ENCODE measurements at places on chromosomes 12 and 14.

GRCh38 chr12:14630793-14631192 lies 63.1 kb upstream of the PLBD1 start:
- DNase-seq, result no peak

DNA sequence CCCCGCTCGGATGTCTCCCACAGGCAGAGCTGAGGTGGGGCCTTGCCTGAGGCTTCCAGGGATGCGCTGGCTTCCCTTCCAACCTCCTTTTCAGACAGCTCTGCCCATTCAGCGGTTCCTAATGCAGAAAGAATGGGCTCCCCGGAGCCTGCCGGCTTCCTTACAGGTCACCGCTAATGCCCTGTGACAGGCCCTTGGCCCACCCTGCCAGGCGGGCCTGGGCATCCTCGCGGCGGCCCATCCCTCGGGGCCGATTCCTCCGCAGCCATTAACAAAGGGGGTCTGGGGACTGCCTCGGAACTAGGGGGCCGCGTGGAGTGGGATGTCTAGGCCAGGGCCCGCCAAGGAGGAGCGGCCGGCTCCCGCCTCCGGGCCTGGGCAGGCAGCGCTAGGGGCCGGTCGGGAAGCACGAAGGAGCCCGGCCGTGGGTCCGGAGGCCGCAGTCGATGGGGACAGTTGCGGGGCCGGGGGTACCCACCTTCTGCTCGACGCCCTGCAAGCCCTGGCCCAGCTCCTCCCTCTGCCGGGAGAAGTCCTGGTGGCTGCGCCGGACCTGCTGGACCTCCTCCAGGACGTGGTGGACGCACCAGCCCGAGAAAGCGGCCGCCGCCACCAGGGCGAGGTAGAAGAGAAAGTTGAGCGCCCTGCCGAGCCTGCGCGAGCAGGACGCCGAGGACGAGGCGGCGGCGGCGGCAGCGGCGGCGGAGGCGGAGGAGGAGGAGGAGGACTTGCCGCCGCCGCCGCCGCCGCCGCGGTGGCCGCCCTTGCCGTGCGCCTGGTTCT lies 738 bp downstream of the CKAP4 start:
- DNase-seq, result peak; percentile 70

DNA sequence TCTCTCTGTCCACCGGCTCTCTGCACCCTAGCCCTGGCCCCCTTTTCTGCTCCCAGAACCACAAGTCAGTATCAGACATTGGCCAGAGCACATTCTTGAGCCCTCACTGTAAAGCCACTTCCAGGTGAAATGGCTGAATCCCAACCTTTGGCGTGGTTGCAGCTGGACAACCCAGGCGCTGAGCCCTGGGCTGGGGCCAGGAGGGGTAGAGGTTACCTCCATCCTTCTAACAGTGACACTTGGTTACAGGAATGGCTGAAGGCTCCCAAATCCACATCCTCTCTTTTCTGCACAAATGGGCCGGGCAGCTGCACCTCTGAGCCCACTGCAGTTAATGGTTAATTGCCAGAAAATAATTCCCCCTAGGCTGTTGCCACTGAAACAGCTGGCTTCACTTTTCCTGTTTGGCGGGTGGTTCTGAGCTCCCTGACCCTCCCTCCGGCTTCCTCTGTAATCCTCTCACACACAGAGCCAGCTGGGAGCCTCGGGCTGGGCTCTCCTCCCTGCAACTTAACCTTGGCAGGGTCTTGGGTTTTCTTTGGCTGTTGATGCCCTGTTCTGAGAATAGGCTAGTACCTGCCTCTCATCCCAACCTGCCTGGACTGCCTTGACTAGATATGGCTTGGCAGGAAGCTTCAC lies 44.1 kb downstream of the TSPAN11 start:
- no peak for DNase-seq

DNA sequence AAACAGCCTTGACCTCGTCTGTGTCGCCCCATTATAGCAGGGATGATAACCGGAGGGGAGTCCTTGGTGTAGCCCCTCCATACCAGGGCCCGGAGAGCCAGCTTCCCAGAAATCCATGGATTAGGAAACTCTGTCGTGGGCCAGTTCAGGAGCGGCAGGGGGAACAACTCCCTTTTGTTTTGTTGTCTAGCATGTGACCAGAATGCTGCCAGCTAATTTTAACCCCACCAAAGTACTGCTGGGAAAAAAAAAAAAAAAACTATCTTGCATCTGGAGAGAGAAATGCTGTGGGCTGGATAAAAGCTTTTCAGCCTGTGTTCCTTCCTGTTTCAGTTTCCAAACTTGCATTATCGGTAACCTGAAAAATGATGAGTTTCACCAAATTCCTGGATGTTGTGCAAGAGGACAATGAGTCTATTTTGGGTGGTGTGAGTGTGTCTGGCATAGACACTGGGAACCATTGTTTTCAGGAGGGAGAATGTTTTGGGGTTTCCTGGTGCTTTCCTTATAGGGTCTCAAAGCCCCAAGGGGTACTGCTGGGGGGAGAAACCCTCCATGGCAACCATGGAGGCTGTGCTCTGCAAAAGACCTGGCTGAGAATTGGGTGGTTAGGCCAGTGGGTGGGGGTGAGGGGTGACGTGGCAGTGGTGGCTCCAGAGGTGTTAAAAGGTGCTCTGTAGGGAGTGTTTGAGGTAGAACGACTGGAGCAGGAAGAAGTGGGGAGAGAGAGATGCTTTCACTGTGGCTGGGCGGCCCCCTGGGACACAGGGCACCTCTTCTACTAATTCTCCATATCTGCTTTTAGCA lies 14.9 kb upstream of the IRF2BPL start:
- peak; percentile 85 for DNase-seq

DNA sequence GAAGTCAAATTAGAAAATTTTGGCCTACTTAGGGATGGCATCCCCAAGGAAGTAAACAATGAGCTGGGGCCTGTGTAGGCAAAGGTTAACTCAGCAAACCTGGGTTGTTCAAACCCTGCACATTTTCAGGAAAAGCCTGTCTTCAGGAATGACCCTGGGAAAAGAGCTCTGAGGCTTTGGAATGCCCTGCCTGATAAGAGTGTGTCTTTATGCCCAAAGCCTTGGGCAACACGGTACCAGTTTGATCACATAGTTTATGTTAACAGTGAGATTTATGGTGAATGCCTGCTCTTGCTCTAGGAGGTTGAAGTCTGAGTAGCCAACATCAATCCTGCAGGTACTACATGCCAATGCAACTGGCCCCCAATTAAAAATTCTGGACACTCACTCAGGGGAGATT lies 28.2 kb upstream of the STAB2 start:
- no peak for DNase-seq

DNA sequence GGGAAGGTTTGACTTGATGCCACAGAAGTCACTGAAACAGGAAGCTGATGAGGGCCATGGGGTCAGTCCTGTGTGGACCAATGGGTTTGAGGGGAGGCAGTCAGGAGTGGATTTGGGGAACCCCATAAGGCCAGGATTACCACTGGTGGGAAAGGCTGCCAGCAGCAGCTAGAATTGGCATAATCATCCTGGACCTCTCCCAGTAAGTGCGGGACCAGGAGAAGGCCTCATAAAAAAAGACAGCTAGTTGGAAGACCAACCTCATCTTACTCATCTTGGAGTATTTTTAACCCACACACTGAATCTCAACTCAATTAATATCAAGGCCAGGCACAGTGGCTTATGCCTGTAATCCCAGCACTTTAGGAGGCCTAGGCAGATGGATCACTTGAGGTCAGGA lies 22.7 kb downstream of the TBX3 start:
- no peak for DNase-seq

DNA sequence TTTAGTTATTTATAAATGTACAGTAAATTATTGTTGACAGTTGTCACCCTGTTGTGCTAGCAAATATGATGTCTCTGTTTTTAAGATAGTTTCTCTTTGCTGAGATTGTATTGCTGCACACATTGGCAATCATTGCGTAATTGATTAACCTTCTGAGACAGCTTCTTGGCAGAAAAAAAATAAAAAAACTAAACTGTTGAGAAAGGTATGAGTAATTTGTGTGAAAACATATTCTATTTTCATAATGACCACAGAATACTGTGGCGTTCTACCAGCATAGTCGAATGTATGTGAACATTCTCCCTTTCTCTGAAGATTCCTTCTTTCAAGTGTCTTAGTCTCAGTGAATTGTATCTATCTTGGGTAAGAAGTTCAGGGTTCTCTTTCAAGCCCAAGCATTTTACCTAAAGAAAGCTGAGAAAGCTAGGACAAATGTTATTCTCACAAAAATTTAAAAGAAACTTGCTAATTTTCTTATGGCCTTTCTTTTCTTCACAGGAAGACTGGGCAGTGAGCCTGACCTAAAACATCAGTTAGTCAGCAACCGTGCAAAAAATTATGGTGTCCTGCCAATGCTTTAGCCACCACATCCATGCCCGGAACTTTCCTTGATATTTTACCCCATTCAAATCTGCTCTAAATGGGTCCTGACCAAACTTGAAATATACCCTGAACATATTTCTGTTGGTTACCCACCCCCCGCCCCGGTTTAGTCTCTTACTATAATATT lies 69.0 kb upstream of the REP15 start:
- peak; percentile 86 for DNase-seq

All from ELR (cell line).